ENCODE measurements at places on chromosomes 6 and 20. TPM values are rescaled to one million over a fixed set of nuclear protein-coding genes. Genes with fewer than 3 reads are reported as not detected.

Gene GATA5
- total RNA-seq = 0.12 TPM

Gene MUCL3
- not detected for total RNA-seq

Gene ANGPT4
- not detected for total RNA-seq

Gene C6orf132
- 56.2 TPM for total RNA-seq

Gene RAD21L1
- total RNA-seq = not detected

Gene LINC00237
- 1.8 TPM for total RNA-seq

DNA sequence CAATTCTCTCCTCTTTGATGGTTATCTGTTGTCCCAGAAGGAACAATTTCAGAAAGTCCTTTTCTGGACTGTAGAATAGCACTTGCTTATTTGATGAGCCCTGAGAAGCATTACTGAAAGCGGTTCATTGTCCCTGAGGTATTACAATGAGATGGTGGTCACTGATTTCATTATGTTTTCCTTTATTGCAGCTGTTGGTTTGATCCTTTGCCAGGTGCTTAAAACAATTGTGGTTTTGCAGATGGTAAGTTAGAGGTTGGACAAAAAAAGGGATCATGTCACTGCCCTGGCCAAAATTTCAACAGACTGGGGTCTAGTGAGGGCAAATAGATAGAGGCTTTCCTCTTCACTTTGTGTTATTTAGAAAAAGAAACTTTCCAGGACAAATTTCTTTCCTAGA lies 61.9 kb downstream of the ESR1 start:
- DNase-seq = no peak

DNA sequence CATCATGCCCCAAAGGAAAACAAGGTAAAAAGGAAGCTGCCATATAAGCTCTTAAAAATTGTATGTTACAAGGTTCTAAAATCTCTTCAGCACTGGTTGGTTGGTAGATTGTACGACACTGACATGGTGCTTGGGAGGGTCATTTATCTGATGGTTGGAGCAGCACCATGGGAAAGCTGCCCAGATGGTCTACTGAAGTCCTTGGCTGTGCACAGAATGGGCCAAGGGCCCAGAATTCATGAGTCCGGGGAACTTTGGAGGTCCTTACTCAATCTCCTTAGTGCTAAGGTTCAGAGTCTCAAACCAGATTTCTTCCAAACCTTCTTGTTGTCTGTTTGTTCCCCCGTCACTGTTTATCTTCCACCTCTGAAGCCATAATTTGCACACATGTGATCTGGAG lies 314.4 kb downstream of the ESR1 start:
- DNase-seq = no peak

- DNase-seq = no peak
Observed at GRCh38 chr6:3356824-3357420, 98.2 kb downstream of the PSMG4 start.

DNA sequence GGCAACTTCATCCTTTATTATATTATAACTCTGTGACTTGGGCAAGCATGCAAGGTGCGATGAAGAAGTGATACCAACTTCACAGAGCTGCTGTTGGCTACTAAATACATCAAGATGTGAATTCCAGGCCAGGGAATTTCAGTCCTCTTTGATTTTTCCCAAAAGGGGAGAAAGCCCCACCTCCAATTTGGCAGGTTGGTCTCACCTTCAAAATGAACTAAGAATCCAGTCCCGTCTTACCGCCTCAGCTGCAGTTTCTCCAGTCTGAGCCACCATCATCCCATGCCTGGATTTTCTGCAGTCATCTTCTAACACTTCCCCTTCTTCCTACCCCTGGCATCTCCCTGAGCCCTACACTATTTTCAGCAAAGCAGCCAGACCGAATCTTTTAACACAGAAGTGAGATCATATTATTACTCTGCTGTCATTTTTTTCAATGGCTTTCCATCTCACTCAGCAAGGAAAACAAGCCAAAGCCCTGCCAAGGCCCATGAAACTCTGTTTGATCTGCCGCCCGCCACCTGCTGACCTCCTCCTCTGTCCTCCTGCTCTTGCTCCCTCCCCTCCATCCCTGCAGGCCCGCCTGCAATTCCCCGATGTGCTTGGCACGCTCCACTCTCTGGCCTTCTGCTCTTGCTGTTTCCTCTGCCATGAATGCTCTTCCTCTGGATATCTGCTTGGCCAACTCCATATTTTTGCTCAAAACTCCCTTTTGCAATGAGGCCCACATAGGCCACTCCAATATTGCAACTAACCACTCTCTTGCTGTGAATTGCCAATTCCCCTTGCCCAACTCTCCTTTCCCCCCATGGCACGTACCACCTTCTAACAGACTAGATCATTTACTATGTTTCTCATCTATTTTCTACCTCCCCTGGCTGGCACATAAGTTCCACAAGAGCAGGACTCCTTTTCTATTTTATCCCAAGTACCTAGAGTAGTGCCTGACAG lies 46.0 kb upstream of the TAGAP start:
- DNase-seq = no peak

GRCh38 chr6:15420959-15421438 lies 175.1 kb downstream of the JARID2 start:
- DNase-seq = no peak

DNA sequence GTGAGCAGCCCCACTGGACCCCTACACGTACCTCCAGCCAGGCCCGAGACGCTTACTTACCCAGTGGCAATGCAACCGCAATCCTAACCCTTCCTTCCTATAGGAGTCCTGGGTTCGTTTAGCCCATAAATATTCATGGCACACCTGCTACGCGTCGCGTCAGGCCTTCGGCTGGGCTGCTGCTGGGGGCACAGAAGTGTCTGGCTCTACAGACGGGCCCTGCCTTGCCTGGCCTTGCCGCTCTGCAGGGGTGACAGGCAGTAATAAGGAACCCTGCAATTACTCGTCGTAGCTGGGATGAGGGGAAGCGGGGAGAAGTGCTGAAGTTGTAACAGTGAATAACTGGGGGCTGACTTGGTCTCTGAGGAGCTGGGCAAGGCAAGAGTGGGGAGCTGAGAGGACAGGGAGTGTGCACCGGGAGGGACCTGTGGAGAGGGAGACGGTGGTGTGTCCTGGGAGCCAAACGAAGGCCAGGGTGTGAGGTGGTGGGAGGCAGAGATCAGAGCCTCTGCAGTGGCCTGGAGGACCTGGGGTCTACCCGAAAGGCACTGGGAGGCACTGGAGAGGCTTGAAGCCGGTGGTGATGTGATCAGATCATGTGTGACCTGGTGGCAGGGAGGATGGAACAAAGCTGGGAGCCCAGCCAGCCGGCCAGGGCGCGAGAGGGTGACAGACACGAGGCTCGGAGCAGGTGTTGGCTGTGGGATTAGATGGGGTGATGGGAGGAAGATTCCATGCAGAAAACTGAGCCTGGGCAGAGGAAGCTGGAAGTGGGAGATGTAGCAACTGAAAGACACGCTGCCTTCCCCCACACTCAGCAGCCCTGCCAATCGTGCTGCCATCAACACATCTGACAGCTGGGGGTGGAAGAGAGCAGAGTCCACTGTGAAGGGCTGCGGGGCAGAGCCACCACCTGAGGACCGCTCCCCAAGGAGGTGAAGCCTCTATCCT lies 36.4 kb downstream of the PSMG4 start:
- DNase-seq = peak; percentile 33

DNA sequence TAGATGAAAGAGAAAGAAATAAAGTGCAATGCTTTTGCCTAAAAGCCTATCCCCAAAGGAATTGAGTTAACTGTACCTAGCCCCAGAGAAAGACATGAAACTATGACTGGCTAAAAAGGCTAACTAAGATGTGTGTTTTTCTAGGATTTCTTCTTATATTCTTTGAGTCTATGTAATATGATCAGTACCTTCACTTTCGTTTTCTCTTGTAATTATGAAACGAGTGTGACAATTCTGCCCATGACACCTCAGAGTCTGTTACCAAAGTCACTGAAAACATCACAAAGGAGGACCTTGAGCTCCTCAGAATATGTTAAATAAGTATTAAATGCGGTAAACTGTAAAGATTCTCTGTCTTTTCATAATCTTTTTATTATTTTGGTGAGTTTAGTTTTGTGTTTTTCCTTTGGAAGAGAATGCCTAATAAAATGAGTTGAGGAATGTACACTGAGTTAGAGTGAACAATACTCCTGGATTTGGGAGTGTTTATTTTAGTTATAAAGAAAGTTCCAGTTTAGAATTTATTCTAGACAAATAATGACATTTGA lies 141.3 kb downstream of the FUT9 start:
- no peak for DNase-seq

GRCh38 chr20:16712511-16712947 lies 17.3 kb upstream of the SNRPB2 start:
- no peak for DNase-seq

- DNase-seq = no peak
Observed at GRCh38 chr6:111585974-111586315, 19.7 kb downstream of the TRAF3IP2 start.

DNA sequence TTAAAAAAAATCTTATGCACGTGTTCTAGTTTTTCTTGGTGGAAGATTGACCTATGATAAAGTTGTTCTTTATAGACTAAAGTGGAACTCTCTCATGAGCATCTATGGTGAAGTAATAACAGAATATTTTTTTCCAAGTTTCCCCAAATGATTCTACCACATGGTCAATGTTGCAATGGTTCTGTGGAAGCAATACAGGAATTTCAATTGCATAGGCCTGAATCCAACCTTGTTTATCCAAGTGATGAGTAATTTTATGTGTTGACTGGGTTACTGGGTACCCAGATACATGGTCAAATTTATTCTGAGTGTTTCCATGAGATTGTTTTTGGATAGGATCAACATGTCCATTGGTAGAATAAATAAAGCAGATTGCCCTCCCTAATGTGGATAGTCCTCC lies 581.5 kb downstream of the MMUT start:
- DNase-seq = no peak

DNA sequence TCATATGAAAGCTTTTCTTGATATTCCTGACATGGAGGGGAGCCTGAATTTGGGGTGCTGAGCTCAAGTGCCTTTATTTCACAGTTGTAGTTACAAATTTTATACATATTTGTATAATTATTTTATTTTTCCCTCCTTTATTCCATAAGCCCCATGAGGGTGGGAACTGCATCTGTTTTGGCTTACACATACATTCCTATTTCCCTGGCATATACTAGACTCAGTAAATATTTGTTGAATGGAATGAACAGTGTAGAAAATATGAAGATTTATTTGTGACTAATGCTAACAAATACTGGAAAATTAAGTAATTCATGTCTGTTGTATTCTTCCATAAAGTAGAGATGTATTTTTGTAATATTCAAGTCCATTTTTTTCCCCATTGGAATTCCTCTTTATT lies 127.1 kb downstream of the MYO6 start:
- no peak for DNase-seq

- no peak for DNase-seq
Observed at GRCh38 chr6:12163149-12163548, 127.0 kb upstream of the EDN1 start.

GRCh38 chr6:35415065-35415891 lies 36.9 kb upstream of the FANCE start:
- peak; percentile 72 for DNase-seq
